Osteoblast (primary cell): ENCODE measurements at places on chromosomes 5 and 9. TPM values are rescaled to one million over a fixed set of nuclear protein-coding genes. Genes with fewer than 3 reads are reported as not detected.

GRCh38 chr9:87464110-87464991 lies 33.3 kb upstream of the DAPK1 start:
- no peak for DNase-seq

DNA sequence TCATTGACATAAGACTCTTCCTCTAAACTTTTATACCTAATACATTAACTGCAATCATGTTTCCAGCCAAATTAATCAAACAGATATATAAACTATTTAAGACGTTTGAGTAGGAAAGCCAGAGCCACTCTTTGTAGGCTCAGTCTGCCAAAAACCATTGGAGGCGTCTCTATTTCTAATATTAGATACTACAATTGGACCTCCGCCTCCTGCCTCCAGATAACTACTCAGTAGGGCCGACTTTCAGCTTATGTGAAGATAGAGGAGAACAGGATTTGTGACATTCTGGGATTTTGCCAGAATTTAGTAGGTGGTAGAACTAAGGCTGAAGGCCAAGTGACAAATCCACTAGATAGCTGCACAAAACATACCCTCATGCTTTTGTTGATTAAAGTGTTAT lies 463.0 kb downstream of the CETN3 start:
- no peak for DNase-seq

DNA sequence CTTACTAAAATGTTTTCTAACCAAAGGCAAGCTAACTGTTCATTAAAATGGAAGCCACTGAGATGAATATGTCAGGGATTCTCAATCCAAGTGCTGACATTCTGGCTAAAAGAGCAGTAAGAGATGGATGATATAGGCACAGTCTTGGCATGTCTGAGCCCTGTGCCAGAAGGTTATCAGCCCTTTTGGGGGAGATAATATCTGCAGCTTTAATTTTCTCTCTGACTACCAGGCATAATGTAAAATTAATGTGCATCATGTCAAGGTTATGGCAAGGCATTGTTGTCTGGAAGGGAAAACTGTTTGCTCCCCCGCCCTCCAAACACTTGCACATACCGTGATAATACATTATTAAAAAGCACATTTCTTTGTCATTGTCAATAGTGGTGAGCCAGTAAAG lies 609.8 kb downstream of the ZNF608 start:
- DNase-seq, result no peak

The SLC2A8 gene
- 5.4 and 6.8 TPM in 2 replicates for total RNA-seq

The FAM114A2 gene
- 31.8 and 40.9 TPM in 2 replicates for total RNA-seq
